ENCODE measurements at places on chromosomes 16 and 17. TPM values are rescaled to one million over a fixed set of nuclear protein-coding genes. Genes with fewer than 3 reads are reported as not detected.

DNA sequence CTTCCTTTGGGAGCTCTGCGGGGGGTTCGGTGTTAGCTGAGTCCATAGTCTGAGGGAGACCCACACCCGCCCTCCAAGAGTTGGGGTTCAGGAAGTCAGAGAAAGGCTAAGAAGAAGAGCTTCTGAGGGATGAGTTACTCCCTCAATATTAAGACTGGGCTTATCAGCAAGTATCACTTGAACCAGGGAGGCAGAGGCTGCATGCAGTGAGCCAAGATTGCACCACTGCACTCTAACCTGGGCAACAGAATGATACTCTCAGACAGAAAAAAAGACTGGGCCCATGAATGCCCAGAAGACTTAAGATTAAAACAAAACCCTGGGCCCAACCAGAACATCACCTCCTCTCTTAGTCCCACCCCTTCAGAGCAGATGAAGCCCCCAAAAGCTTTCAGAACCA, 6.0 kb downstream of the NKIRAS2 start:
- no peak for DNase-seq
- H3K27me3 ChIP-seq, result no peaks in the 10 kb centered on the region
- no peak overlapping the region for H3K27ac ChIP-seq

DNA sequence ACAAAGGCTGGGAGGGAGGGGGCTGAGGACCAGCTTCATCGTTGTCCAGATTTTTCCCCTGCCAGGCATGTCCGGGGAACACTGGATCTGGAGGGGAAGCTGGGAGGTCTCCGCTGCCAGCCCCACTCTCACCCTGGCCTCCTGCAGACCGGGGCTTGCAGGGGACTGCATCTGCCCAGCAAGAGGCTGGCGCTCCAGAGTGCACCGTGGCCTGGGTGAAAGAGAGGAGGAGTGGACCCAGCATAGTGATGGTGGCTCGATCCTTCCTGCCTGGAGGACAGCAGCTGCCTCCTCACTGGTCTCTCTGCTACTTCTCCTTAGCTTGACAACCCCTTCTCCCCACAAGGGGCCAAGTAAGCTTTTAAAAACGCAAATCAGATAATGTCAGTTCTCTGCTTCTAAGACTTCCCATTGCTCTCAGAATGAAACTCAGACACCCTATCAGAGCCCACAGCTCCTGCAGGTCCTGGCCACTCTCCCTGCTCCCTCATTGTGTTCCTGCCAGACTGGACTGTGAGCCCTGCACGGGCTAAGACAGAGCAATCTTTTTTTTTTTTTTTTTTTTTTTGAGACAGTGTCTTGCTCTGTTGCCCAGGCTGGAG, 15.0 kb downstream of the CPNE2 start:
- H3K4me1 ChIP-seq, result peaks cover 4% of the 10 kb centered on the region
- no peak overlapping the region for H3K27ac ChIP-seq
- no peak for DNase-seq
- H3K27me3 ChIP-seq, result no peaks in the 10 kb centered on the region
- H3K36me3 ChIP-seq, result no peaks in the 10 kb centered on the region

The HSD17B1 gene
- total RNA-seq, result 2.2 TPM

DNA sequence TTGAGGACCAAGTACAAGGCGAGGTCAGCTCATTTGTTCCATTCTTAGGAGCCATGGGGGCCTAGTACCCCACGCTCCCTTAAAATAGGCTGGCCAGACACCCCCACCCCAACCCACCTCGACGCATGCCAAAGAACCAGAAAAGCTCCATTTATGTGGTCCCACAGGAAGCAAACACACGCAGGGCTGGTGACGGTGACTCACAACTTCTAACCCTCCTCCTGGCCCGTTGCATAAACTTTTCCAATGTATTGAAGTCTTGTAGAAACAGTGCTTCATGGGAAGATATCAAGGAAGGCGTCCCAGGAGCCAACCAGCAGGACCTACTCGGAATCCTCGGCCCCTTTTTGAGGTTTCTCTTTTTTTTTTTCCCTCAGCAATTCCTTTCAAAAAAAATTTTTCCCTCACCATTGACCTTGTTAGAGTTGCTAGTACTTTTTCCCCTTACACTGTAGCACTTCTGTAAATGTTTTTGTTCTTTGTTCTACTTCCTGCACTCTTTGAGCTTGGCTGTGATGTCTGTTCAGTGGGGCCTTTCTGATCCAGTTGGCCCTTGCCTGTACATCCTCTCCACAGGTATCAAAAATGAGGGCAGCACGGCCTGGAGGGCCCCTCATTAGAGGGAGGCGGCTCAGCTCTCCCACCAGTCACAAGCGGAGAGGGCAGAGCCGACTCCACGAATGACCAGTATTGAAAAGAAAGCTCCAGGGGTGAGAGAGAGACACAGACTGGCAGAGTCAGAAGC, 208.3 kb downstream of the RGS9 start:
- H3K27me3 ChIP-seq, result no peaks in the 10 kb centered on the region
- no peaks in the 10 kb centered on the region for H3K4me1 ChIP-seq
- peaks cover 4% of the 10 kb centered on the region for H3K36me3 ChIP-seq
- no peak for DNase-seq

GRCh38 chr17:740240-741017, 8.0 kb downstream of the TLCD3A start:
- H3K36me3 ChIP-seq, result peaks cover 27% of the 10 kb centered on the region
- H3K4me3 ChIP-seq, result no peak overlapping the region
- H3K27ac ChIP-seq, result no peak overlapping the region

Data from mesothelial cell of epicardium (in vitro differentiated cells).